HAP-1 (cell line): ENCODE measurements at places on chromosomes 16 and 17.

DNA sequence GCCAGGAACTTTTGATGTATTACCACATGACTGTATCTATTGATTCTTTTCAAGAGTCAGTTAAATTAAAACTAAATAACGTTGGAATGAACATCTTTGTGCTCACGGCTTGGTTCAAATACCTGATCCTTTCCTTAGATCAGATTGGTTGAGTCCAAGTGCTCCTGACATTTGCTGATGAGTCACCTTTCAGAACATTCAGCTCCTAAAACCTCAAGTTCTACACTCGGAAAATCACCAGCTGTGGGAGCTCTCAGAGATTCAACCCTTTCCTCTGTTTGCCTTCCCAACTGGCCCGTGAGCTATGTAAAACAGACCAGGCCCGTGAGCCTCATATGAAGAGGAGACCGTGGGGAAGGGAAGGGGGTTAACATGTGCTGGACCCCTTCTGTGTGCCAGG, 68.1 kb downstream of the RTN4RL1 start:
- DNase-seq = no peak

DNA sequence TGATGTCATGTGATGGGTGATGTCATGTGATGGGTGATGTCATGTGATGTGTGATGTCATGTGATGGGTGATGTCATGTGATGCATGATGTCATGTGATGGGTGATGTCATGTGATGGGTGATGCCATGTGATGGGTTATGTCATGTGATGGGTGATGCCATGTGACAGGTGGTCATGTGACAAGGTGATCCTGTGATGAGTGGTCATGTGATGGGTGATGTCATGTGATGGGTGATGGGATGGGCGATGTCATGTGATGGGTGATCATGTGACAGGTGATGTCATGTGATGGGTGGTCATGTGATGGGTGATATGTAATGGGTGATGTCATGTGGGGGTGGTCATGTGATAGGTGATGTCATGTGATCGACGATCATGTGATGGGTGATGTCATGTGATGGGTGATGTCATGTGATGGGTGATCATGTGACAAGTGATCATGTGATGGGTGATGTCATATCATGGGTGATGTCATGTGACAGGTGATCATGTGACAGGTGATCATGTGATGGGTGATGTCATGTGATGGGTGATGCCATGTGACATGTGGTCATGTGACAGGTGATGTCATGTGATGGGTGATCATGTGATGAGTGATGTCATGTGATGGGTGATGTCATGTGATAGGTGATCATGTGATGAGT, 17.2 kb downstream of the CD300LB start:
- peak; percentile 27 for DNase-seq

GRCh38 chr16:71659471-71659870, 33.5 kb downstream of the MARVELD3 start:
- no peak for DNase-seq

GRCh38 chr17:71505200-71505599, 615.6 kb upstream of the SOX9 start:
- no peak for DNase-seq

- DNase-seq = no peak
Measured at GRCh38 chr16:20906341-20907255, 6.0 kb downstream of the LYRM1 start.

GRCh38 chr16:21277927-21278706, at the start of gene CRYM:
TSS of gene CRYM (minus strand) at chr16:21278290. CDS start at chr16:21278251, 39 bp downstream.
- DNase-seq = peak; percentile 55

GRCh38 chr16:23668225-23668624, 10.5 kb upstream of the PLK1 start:
- no peak for DNase-seq

DNA sequence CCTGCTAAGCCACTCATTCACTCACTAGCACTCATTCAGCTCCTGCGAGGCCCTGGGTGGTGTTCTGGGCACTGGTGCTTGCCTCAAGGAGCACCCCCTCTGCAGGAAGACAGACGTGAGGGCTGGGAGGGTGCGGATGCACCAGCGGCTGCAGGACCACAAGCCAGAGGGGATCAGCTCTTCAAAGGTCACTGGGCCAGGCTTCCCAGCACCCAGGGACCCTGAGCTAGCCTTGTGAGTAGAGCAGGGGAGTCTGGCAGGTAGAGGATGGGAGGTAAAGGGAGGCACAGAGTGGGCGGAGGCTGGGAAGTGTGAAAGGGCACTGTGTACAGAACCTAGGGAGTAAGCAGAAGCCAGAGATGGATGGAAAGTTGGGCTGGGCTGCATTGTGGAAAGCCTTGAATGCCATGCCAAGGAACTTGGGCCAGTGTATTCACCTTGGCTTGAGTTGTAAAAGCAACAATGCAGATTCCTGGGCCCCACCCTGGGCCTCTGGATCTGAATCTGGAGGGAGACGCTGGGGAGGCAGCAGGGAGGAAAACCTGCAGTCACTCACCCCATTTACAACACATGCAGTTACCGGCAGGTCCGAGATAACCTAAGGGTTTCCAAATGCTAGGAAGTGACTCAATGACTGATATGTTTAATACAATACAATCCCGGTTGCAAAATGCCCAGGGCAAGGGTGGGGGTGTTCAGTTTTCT, 1.7 kb downstream of the IL4R start:
- DNase-seq = no peak

DNA sequence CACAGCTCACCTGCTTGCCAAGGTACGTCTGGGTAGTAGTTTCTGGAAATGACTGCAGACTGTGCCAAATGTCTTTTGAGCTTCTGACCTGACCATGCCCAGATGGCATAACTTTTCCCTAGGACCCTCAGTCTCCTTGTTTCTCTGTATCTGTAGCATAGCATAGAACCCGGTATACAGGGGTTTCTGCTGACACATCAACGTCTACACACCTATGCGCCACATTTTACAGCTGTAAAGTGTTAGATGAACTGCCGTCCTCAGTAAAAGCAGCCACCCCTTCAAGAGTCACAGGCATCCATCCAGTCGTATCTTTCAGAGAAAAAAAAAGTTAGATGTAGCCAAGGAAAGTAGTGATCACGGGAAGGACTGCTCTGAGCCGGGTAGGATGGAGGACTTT, 17.4 kb downstream of the KCTD2 start:
- no peak for DNase-seq

DNA sequence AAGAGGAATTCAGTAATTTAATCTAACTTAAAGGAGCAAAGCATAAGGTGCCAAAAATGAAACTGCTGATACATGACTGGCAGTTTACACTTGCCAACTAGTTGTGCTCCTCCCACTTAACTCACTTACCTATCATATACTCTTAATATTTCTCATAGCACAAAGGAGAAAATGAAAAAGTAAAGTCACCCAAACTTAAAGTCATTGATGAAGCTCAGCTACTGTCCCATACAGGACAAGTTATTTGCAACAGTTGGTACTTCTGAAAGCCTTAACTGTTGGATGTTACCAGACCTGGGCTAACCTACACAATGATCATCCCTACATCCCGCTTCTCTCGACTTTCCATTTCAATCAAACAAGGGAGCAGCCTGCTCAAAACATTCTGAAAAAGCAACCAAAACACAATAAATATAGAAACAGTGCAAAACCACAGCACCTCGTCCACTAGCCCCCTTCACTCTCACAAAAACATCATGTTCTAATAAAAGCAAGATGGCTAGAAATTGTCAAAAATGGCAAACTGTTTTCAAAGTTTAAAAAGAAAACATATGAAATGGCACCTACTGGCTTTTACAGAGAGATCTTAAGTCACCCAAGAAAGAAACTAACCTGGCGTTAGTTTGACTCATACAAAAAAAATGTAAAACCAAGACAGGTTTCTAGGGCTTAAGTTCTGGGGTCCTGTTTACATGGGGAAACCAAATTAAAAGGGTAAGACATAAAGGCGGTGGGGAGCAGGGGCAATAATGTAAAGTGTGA, 868 bp downstream of the MED13 start:
- no peak for DNase-seq

GRCh38 chr17:30819971-30820705, 4.4 kb downstream of the CRLF3 start:
- no peak for DNase-seq

DNA sequence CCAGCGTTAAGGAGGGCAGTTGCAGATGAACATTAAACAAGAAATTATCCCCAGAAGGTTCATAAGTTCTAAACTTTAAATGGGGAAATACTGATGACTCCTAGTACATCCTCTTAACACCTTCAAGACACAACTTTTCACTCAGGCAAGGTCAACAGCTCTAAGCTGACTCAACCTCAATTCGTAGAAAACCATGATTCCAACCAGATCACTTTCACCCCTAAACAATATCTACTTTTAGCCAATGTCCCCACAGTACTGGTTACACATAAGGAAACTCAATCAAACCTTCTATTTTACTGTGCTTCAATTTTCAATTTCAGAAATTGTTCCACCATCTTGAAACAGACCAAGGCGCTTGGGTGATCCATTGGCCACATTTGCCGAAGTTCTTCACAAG, 2.3 kb downstream of the CDYL2 start:
- DNase-seq = no peak

DNA sequence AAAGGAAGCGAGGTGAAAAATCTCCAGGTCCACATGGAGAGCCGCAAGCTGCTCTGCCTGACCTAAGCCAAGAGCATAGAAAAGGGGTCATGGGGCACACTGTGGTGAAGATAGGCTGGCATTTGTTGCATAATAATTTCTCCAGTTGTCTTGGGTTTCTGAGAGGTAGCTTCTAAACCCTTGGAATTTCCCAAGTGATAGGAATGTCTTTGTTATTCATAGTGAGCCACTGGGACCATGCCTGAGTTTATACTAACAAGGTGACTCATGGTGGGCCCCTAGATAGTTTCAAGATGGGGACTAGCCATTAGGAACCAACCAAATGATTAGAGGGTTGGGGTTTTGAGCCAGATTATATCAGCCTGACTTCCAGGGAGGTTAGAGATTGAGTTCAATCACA, 25.6 kb downstream of the SOST start:
- DNase-seq = no peak

DNA sequence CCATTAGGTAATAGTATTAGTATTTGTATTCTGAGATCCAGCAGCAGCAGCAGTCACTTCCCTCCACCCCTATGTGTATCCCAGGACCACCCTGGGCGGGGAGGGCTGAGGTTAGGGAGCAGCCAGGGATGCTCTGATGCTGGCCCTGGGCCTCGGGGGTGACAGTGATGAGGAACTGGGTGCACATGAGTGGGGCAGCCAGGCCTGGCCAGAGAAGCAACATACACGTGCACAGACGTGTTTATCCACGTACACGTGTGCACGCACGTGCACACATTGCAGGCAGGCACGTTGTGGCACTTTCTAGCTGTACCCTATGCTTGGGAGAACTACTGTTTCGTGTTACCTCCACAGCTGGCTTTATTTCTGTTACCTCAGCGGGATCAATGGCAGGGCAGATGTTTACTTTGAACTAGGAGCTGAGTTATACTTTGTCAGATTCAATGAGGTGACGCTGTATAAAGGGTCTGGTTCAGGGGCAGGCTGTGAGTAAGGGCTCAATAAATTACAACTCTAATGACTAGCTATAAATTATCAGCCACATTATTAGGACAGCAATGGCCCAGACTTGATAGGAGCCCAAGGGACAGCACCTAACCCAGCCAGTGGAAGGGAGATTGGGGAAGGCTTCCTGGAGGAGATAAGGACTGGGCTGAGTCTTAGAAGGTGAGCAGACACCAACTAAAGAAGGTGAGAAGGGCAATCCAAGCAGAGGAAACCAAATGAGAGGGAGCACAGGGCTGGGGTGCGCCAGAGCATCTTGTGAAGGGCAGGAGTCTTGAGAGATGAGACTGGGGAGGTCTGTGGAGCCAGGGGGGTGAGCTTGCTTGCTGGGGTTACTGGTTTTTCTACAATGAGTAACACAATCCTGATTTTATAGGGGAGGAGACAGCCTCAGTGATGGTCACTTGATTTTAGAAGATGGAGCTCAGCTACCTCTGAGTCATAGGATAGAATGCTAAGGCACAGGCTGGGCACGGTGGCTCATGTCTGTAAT, 22.4 kb upstream of the CA4 start:
- no peak for DNase-seq

GRCh38 chr16:51888016-51888415, 658.9 kb downstream of the TOX3 start:
- no peak for DNase-seq

DNA sequence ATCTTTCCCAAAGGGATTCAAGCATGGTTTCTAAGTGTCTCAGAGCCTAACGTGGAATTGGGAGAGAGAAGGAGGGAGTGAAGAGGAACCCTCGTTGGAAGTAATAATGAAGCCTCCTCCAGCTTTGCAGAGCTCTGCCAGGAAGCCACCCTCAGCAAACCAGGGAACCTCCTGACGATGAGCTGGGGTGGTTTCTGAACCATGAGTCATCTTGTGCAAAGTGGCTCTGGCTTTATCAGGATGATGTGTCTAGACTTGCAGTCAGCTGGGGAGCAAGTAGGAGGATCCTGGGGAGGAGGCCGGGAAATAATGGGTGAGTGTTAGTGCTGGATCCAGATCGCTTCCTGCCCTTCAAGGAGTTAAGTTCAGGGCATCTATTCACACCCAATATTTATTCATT, 191.7 kb upstream of the RBFOX1 start:
- DNase-seq = no peak

DNA sequence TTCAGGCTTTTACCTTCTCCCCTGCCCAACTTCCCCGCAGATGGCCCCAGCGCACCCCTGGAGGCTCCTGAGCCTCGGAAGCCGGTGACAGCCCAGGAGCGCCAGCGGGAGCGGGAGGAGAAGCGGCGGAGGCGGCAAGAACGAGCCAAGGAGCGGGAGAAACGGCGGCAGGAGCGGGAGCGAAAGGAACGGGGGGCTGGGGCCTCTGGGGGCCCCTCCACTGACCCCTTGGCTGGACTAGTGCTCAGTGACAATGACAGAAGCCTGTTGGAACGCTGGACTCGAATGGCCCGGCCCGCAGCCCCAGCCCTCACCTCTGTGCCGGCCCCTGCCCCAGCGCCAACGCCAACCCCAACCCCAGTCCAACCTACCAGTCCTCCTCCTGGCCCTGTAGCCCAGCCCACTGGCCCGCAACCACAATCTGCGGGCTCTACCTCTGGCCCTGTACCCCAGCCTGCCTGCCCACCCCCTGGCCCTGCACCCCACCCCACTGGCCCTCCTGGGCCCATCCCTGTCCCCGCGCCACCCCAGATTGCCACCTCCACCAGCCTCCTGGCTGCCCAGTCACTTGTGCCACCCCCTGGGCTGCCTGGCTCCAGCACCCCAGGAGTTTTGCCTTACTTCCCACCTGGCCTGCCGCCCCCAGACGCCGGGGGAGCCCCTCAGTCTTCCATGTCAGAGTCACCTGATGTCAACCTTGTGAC, 3.6 kb downstream of the MAPK7 start:
- DNase-seq = no peak
